NCI-H510A (cell line): ENCODE measurements at places on chromosomes 13 and 19.
A peak's percentile ranks its signal among the peaks of the same experiment; 100 is the strongest.

DNA sequence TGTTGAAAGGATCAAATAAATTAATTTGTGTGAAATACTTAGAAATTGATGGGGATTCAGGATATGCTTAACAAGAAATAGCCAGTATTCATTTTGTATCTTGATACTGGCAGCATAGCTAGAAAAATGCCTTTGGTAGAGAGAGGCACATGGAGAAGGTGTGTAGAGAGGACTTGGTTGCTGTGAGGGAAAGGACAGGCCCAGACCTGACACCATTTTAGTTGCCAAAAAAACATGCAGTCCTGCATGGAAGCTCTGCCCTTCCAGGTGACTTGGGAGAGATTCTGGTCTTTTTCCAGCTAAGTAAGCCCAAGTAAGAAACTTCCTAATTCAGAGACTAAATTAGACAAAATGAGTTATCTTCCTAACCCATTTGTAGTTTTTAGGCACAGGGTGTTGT lies 335.0 kb downstream of the RFC3 start:
- no peak for DNase-seq

GRCh38 chr13:35714588-35715377 lies 238.3 kb upstream of the MAB21L1 start:
- DNase-seq: no peak

GRCh38 chr19:8057545-8058270 lies 5.1 kb downstream of the CCL25 start:
- DNase-seq: no peak

- no peak for DNase-seq
These were observed 14.1 kb downstream of the ZNF787 start for GRCh38 chr19:56106993-56107392.

DNA sequence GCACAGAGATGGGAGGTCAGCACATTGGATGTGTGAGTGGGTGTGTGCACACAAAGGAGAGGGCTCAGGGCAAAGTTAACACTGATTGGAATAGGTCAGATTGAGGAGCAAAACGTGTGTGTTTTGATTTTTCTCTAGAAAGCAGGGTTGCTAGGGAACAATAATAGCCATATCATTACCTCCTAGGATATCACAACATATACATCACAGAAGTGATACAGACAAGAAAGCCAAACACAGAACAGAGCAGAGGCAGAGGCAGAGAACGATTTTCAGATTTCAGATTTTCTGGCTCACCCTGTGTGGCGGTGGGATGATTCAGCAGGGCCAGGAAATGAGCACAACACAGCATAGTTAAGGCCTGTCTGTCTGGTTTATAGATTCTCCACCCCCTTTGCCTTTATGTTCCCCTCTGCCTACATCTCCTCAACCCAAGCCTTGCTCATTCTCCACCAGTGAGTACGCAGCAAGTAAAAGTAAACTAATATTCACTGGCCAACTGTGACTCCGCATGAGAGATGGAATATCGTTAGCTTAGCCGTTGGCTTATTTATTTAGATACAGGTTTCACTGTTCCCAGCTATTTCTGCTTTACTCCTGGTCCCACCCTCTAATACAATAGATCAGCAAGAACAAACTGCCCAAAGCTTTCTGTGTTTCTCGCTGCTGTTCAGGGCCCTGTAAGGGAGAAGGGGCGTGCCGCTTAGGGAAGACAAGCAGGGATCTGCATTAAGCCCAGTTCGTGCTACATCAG lies 182.7 kb upstream of the TSC22D1 start:
- peak; percentile 34 for DNase-seq

DNA sequence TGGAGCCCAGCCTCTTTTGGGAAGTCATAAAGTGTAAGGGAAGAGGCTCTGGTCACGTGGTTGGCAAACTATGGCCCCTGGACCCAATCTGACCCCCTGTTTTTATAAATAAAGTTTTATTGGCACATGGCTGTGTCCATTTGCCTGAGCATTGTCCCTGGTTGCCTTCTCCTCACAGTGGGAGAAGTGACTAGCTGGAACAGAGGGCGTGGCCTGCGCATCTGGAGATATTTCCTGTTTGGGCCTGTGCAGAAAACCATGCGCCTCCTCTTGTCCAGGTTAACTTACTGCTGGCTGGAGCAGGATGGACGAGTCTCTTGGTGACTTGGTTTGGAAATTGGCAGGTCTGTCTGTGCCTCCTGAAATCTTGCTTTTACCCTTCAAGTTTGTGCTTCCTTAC lies 48.3 kb downstream of the KDM4B start:
- DNase-seq: no peak

GRCh38 chr19:31717269-31717923 lies 368.2 kb upstream of the TSHZ3 start:
- DNase-seq: no peak

- DNase-seq: no peak
These were observed 90.2 kb downstream of the ATP11A start for GRCh38 chr13:112779856-112780604.

- DNase-seq: no peak
These were observed 31.3 kb upstream of the ISYNA1 start for GRCh38 chr19:18469069-18469846.

DNA sequence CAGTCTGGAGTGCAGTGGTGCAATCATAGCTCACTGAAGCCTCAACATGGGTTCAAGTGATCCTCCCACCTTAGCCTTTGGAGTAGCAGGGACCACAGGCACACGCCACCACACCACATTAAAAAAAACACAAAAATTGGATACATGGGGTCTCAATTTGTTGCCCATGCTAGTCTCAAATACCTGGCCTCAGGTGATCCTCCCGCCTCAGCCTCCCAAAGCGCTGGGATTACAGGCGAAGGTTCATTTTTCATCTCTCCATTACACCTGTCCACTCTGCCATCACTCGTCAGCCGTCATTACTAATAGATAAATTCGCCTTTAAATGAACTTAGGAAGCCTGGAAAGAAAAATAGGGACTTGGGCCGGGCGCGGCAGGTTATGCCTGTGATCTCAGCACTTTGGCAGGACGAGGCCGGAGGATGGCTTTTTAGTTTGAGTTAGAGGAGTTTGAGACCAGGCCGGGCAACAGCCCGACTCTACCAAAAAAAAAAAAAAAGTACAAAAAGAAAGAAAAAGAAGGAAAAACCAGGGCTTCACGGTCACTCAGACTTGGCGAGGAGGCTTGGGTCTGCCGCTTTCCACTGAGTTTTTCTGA lies 685 bp upstream of the SUPT5H start:
- DNase-seq: no peak

GRCh38 chr13:60944016-60944415 lies 471.6 kb downstream of the PCDH20 start:
- DNase-seq: no peak
